Uterus (tissue), 4 donors: ENCODE measurements at places on chromosomes 5 and 9. TPM values are rescaled to one million over a fixed set of nuclear protein-coding genes. Genes with fewer than 3 reads are reported as not detected.

MEIKIN gene
- not detected for total RNA-seq

SCGB3A2 gene
- not detected for total RNA-seq

DNA sequence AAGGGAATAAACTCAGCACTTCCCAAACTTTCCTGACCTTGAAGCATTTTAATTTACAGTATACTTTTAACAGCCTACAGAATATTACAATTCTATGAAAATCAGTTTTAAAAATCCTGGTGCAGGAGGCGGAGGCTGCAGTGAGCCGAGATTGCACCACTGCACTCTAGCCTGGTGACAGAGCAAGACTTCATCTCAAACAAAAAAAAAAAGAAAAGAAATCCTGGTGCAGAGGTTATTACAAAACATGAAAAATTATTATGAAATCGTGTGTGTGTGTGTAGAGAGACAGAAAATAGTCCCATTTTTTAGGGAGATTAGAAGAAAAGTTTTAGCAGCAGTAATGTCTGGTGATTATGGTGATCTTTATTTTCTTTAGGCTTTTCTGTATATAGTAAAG is 26.9 kb downstream of the GOLPH3 start:
- DNase-seq, result no peak

DNA sequence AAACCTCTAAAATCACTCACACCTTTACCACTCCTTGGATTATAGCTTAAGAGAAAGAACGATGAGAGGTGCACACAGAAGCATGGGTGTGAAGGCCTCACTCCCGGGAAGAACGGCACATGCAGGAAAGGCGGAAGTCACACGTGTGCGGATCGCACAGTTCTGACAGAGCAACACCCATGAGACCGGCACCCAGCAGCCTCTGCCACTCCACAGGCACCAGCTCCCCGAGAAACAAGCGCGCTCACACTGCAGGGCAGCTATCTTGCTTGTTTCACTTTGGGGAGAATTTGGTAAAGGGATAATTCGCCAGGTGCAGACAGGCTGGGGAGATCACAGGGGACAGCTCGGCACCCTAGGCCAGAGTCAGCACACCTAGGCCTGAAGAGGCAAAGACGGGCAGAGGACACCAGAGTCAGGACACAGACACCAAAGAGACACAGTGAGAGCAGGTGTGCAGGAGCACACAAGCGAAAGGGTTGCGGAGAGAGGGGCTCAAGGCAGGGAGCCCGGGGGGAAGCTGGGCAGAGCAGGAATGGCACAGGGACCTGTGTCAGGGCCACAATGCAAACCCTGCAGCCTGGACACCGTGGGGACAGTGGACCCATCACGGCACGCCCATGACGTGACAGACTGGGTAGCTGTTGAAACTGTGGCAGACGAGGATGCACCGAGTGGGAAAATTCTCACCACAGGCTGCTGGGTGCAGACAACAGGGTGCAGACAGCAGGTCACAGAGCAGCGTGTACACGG is 81.7 kb downstream of the CAMSAP1 start:
- no peak for DNase-seq

DNA sequence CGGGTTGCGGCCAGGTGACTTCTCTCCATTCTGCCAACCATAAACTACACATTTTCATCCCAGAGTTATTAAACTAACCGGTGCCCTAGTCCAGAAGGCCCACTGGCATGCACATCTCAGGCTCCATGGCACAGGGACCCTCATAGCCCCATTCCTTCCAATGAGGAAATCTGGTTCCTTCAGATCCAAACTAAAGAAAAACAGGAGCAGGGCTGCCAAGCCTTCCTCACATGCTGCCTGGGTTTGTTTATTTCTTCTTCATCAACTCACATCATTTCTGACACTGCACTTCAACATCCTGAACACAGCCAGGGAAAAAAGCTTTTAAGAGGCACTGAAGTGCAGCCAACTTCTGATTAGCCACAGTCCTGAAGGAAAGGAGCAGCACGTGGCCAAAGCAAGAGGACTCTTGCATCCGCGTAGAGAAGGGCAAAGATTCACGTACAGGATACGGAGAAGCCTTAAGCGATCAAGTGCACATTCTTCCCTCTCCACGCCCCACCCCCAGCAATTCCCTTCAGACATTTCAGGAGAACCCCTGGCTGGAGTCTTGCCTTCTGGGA is 22.5 kb downstream of the LHFPL2 start:
- peak; percentile 62 for DNase-seq
